A172 (cell line): ENCODE measurements at places on chromosomes 5 and 9.

DNA sequence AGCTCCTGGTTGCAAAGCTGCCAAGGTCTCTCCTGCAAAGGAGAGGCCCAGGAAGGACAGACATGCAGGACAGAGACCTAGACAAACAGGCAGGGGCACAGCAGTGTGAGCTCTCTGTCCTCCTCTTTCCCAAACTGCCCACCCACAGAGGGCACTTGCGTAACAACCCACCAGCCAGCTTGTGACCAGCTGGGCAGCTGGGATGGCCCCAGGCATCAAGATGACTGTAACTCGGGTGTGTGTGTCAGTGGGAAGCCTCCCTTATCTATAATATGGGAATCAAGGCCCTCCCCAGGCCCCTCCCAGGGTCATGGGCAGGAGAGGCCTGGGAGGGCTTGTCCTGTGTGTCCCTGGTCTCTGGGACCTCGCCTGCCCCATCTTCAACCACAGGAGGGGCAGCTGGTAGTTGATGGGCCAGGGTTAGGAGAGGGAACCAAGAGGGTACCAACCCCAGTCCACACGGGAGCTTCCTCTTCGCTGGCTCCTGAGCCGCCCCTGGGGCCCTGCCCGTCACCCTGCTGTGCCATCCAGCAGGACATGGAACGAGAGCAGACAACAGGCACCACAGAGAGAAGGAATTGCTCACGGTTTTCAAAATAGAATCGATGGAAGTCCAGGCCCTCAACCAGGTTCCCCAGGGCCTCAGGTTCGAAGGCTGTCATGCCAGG is 37.9 kb downstream of the SLC6A7 start:
- DNase-seq, result peak; percentile 28

DNA sequence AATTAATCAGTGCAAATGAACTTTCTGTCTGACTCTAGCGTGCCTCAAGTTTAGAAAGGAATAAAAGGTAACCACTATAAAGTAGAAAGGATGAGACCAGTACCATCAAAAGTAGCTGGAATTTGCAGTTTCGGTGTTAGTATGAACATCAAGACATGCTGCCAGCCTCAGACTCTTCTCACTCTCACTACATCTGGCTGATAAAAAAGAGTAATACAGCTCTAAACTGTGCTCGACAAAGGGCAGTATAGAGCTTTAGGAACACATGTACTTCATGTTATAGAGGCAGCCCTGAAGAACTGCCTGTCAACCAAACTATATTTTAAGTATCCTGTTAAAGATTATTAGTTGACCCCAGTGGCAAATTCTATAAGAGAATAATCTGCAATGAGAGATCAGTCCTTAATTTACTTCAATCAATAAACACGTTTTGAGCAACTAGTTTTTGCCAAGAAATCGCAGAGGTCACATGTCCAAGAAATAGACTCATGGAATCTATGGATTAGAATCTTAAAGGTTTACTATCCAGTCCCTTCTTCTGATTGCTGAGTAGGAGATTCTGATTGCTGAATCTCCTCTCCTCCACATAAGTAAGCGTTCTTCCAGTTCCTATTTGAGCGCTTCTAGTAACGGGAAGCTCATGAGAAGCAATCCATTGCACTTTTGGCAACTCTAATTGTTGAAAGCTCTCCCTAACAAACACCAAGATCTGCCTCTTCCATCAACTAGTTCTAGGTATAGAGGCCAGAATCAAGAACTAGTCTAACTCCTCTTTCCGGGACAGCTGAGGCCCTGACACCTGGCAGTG is 941 bp downstream of the XPA start:
- peak; percentile 36 for DNase-seq

DNA sequence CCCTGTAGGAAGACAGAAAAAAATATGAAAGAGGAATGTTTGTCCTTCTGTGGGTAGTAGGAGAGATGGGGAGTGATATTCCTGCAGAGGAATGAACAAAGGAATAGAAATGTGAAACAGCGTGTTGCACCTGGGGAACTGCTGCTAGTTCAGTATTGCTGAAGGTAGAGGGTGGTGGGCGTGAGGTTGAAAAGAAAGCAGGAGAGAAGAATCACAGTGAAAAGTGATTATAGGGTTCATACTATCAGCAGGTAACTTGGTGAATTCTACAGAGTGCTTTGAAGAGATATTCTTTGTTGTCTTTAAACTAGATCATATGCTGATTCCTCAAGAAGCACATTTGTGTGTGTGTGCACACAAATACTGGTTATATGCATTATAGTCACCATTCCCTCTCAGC is 95.6 kb downstream of the ADGRV1 start:
- no peak for DNase-seq

DNA sequence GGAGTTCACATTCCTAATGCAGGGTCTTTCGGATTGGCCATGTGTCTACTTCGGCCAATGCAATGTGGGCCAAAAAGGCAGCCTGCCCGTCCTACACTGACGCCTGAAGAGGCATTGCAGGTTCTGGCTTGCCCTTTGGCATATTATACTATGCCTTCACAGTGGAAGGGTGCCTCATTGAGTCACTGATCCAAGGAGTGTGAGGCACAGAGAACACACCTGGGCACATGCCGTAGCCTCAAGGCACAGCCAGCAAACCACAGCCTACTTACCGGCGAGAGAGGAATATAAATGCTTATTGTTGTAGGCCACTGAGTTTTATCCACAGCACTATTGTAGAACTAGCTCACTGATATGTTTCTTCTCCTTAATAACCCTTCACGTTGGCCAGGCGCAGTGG is 409.6 kb downstream of the GADD45G start:
- no peak for DNase-seq

- no peak for DNase-seq
Observed at GRCh38 chr5:95620870-95621838, 1.3 kb downstream of the GPR150 start.

DNA sequence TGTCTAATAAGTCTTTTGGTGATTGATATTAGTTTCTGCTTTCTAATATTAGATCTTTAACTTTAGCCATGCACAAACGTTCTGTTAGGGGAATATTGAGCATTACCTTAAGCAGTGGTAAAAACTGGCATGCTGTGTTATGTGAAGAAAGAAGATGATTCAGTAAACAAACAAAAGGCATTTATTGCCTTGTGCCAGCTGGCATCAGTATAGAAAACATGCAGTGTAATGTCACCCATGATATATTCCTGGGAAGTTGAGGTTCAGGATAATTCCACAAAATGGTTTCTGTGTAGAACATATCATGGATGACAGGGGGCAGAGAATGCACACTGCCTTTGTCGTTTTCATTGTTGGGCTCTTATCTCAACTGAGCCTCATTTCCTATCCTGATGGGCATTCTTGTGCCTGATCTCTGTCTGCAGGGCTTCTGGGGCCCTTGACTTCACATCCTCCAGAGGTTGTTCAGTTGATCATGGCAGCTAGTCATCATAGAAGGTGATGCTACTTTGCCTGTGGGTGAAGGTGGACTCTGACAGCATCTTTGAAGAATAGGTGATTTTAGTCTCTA is 24.2 kb downstream of the LRRTM2 start:
- DNase-seq, result no peak

GRCh38 chr5:178246624-178247279 is 14.2 kb upstream of the PHYKPL start:
- DNase-seq, result no peak

DNA sequence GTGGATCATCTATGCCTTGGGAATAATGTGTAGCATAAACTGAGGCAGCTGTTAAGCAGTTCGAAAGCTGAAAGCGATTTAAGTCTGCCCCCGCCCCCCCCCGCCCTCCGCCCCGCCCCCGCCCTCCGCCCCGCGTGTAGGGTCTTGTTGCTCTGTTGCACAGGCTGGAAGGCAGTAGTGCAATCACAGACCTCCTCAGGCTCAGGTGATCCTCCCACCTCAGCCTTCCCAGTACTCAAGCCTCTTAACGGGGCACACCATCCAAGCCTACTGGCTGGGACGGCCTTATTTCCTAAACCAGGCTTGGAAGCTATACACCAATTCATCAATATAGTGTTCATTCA is 945 bp downstream of the ANKDD1B start:
- no peak for DNase-seq

GRCh38 chr5:100595152-100595811 is 60.1 kb downstream of the FAM174A start:
- DNase-seq, result peak; percentile 91

DNA sequence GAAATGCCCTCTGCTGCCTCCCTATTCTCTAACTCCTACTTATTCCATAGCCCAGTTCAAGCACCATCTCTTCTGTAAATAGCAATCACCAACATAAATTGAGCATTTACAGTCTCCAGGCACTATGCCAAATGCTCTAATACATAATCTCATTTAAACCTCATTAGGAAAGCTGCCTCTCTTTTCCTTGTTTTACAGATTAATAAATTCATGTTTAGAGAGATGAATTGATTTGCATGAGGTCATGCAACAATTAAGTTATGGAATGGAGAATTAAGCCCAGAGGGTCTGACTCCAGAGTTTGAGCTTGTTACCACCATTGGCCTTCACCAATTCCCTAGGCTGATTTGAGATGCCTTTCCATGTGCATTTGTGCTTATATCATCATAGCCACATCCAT is 23.4 kb upstream of the RFX3 start:
- no peak for DNase-seq

DNA sequence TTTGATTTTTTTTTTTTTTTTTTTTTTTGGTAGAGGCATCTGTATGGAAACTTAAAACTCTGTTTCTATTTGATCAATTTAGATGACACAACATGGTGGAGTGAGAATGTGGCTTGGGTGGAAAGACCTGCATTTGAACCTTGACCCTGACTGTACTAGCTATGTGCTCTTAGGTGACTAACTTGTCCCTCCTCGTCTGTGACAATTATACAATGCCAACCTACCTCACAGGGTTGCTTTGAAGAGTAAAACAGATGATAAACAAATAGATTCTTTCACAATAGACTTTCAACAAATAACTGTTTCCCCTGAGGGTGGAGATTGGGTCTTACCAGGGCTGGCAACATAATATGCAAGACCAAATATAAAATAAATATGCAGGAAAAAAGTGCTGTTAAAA is 109.3 kb downstream of the CRB2 start:
- no peak for DNase-seq

DNA sequence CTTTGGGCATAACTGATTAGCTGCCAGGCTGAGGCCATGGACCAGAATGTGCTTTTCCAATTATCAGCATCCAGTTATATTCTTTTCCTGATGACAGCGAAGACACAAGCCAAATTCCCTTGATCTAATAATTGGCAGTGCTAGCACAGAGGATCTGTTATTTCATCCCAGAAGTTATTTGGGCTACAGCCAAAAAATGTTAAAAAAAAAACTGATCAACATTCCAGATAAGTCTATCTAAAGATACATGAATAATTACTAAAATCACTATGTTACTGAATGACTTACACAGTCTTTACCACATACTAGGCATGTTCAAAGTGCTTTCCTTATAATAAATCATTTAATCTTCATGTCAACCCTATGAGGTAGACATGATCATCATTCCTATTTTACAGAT is 13.5 kb upstream of the PDZD2 start:
- DNase-seq, result no peak

DNA sequence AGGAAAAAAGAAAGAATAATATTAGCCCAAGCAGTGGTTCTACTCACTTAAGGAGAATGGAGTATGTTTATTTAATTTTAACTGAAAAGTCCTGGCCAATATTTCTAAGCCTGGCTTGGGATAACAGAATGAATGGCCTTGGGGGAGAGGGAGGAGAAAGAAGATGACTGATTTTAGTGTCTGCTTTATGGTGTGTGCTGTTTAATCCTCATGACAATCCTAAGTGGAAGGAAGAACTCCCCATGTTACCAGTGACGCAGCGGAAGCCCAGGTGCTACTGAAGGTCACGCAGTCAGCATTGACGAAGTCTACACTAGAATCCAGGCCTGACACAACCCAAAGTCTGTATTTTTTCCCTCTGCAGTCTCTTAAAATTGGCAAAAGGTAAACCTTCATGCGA is 50.5 kb downstream of the PALM2AKAP2 start:
- no peak for DNase-seq

DNA sequence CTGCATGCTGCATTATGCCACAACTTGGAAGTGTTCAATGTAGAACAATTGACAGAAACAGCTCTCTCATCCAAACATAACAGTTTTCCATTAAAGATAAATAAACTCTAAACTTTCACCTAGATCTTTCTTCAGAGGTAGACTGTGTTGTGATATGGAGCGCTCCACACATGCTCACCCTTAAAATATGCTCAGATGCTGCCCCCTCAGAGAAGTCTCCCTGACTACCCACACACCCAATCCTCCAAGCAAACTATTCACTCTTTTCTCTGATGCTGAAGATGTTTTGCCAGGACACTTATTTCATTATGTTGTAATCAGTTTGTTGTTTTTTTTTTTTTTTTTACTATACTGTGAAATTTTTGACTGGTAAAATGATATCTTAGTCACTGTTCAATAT is 206.6 kb upstream of the RASA1 start:
- DNase-seq, result no peak

DNA sequence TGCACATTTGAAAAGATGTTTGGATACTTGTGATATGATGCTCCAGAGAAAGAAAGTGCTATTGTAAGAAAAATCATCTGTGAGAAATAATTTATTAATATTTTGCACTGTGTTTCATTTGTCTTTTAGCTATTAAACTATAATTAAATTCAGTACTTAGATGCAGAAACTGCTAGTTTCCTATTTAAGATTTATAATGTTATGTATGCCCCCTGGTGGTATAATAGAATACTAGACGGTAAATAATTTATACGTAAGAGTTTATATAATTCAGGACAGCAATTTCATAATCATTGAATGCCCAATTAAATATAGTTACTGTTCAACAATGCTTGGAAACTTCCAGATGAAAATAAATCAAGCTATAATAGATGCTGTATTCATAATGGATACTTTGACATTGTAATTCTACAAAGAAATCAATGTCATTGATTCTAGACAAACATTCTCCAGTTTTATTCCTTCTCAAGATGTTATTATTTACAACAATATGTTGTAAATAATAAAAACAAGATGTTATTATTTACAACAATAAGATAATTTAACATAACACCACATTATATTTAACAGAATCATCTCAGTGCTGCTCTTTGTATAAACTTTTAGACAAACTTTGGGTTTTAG is 101.0 kb downstream of the TMEM232 start:
- DNase-seq, result peak; percentile 37

GRCh38 chr9:113481176-113481787 is 17.8 kb downstream of the RGS3 start:
- DNase-seq, result peak; percentile 34

GRCh38 chr9:24552526-24553182 is 7.0 kb upstream of the IZUMO3 start:
- no peak for DNase-seq
